ENCODE measurements at places on chromosomes 7 and 10.

GRCh38 chr10:63603709-63604445 is 82.7 kb downstream of the REEP3 start:
- DNase-seq = no peak

GRCh38 chr10:30036341-30036740 is 23.0 kb downstream of the JCAD start:
- no peak for DNase-seq

DNA sequence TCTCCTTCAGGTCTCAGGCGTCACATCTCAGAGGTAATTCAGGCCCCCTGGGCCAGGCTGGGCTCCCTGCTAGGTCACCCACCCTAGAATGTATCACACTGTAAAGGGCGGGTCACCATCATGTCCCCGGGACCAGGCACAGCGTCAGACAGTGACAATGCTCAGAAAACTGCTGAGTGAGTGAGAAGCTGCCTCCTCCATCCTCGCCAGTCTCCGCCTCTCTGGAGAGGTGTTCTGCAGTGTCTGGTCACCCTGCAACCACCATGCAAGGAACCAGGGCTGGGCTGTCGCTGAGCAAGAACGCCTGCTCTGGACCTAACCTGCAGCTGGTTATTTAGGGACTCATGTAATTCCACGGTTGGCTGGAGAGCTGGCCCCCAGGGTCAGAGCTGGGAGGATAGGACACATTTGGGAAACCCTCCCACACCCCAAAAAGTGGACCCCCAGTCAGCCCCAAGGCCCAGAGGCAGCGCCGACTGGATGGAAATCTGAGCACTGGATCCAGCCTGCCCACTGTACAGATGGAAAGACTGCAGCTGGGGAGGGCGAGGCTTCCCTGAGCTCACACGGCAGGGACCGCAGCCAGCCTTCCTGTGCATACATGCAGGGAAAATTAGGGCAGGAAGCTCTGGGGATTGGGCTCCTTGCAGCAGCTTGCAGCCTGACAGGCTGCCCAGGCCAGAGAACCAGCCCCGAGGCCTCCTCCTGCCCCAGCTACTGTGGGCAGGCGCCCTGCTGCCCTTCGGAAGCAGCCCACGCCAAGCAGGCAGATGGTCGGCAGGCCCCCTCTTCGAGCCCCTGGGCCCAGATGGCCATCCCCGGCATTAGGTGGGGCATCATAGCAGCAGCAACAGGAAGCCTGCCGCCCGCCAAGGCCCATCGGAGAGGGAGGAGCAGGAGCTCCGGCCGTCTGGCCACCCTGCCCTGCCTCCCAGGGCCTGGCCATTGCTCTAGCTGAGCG is 105.4 kb upstream of the ZMIZ1 start:
- no peak for DNase-seq

- DNase-seq = no peak
Measured at GRCh38 chr7:130013241-130013640, 37.9 kb downstream of the ZC3HC1 start.

DNA sequence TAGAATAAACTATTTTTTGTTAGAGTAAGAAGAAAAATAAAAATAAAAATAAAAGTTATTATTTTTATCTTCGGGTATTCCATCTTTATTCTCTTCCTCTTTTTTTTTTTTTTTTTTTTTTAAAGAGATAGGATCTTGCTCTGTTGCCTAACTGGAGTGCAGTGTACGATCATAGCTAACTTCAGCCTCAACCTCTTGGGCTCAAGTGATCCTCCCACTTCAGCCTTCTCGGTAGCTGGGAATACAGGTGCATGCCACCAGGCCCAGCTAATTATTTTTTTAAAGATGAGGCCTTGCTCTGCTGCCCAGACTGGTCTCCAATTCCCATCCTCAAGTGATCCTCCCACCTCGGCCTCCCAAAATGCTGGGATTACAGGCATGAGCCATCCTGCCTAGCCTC is 15.4 kb downstream of the STAM start:
- DNase-seq = no peak

- no peak for DNase-seq
Measured at GRCh38 chr10:101770331-101771215, 5.3 kb downstream of the FGF8 start.

GRCh38 chr7:100655908-100656674 is at the start of gene ACTL6B:
ACTL6B (minus strand) TSS chr7:100656448; CDS start chr7:100656354, 94 bp downstream.
- DNase-seq = peak; percentile 20

DNA sequence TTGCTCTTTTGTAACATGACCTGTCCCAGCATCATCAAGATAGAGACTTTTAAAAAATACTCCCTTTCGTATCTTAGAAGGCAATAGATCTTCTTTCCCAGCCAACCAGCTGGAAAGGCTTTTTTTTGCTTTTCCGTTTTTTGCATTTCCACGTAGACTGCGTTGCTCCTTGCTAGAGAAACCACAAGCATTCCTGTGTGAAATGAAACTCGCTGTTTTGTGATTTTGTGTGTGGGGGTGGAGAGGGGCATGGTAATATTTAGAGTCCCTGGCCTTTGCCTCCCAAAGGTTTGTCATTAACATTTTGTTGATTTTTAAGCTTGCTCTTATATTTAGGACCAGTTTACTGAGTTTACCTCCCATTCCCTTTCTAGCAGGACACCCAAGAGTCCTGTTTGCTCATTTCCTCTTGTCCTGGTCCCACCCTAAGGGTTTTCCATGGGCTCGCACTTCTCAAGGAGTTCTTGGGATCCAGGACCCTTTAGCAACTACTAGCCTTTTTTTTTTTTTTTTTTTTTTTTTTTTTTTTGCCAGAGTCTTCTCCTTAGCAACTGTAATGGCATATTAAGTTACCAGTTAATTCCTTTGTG is 243.6 kb downstream of the BICC1 start:
- no peak for DNase-seq

DNA sequence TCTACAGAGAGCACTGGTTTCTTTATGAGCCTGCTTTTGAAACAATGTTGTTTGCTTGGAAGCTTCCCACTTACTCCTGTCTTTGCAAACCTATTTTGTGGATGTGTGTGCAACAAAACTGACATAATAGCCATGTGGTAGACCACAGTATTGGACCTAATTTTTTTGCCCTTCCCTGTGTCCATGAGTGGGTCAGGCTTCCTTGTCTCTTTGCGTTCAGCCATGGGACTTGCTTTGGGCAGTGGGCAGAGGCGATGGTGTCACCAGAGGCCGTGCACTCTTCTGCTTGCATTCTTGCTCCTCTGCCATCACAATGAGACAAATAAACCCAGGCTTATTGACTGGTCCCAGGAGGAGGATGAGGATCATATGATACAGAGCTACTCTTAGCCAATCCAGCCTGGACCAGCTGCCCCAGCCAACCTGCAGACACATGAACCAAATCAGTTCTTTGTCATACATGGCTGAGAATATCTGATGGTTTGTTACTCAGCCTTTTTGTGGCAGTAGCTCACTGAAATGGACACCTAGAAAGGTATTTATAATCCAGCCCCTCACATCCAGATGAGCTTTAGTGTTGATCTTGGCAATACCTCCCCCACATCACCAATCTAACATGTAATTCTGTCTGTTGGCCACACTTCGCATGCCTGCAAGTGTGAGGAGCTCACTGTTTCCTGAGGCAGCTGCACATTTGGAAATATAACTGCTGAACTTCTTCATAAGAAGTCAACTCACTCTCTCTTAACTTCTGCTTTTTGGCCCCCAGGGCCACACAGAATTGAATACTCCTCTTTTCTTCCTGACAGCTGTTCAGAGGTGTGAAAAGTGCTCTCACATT is 427.8 kb upstream of the ZMIZ1 start:
- no peak for DNase-seq

GRCh38 chr10:35456153-35456720 is 119.9 kb downstream of the CCNY start:
- DNase-seq = no peak

- DNase-seq = no peak
Measured at GRCh38 chr10:124568848-124569622, 107.4 kb downstream of the LHPP start.

GRCh38 chr7:129831424-129832058 is 121.2 kb downstream of the UBE2H start:
- no peak for DNase-seq

DNA sequence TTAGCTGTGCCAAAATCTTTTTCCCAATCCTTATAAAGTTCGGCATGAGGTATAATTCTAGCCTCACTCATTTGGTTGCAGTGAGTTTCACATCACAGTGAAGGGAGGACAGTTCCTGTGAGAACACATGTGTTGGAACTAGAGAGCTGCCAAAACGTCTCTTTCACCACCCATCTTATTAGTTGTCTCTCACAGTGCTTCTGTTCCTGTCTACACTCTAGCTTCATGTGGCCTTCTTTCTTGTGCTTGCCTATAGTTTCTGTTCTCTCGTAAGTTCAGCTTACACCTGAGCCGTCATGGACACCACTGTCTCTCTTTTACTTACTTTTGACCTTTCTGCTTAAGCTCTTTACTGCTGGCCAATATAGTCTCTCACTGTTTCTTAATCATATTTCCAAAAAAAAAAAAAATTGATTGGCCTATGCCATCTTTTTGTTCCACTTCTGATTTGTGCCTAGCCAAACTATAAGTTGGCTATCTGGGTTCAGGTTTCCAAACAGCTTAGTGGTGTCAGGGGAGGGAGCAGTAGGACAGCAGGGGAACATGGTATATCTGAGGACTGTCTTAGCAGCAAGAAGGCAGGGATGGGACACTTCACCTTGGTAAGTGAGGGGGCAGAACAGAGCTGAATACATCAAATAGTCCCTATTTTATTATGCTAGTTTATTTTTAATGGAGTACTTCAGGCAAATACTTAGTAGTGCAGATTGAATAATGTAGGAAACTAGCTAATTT is 38.0 kb downstream of the ZNRF2 start:
- DNase-seq = no peak

GRCh38 chr7:29194594-29195427 is at the start of gene CHN2:
CHN2 (plus strand) TSS chr7:29194775.
- DNase-seq = peak; percentile 33

GRCh38 chr7:117385363-117386109 is 41.8 kb downstream of the ASZ1 start:
- DNase-seq = no peak

GRCh38 chr7:22115689-22116088 is 170.0 kb upstream of the CDCA7L start:
- DNase-seq = no peak

GRCh38 chr10:61779950-61780659 is 117.4 kb downstream of the CABCOCO1 start:
- DNase-seq = no peak

GRCh38 chr7:113120647-113121046 is 2.3 kb upstream of the SMIM30 start:
- no peak for DNase-seq

DNA sequence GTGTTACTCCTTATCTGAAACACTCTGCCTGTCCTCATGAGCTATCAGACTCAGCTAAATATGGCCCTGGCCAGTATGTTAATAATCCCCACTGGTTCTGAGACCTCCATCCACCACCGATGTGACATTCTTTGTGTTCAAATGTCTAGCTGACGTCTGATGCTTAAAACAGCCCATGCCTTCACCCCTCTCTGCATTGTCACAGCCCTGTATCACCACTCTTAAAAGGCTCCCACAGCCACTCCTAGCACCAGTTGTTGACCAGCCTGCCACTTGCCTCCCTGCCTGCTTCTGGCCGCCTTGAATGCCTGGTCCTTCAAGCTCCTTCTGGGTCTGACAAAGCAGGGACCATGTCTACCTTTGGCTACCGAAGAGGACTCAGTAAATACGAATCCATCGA is at the start of gene LMOD2:
TSS of gene LMOD2 (plus strand) at position 253 of the 400 bp plus-strand sequence. CDS start at position 351, 98 bp downstream.
- DNase-seq = no peak

DNA sequence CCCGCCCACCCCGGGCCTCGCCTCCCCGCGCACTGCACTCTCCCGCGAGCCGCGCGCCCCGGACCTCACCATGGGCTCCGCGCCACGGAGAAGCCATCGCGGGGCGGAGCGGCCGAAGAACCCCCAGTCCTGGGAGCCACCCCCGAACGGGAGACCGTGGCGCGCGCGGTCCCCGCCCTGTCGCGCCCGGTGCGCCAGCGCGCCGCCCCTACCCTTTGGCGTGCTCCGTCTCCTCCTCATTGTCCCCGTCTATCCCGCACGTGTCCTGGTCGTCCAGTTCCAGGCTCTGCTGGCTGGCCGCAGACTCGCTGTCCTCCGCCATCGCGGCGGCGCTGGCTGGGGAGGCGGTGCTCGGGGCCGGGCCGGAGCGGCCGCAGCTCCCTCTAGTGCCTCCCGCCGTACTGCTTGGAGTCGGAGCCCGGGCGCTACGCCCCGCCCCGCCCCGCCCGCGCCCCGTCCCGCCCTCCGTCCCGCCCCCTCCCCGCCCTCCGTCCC is at the start of gene NMT2:
TSS of gene NMT2 (minus strand) at position 403 of the 495 bp plus-strand sequence. CDS start at position 322, 81 bp downstream.
- DNase-seq = no peak

DNA sequence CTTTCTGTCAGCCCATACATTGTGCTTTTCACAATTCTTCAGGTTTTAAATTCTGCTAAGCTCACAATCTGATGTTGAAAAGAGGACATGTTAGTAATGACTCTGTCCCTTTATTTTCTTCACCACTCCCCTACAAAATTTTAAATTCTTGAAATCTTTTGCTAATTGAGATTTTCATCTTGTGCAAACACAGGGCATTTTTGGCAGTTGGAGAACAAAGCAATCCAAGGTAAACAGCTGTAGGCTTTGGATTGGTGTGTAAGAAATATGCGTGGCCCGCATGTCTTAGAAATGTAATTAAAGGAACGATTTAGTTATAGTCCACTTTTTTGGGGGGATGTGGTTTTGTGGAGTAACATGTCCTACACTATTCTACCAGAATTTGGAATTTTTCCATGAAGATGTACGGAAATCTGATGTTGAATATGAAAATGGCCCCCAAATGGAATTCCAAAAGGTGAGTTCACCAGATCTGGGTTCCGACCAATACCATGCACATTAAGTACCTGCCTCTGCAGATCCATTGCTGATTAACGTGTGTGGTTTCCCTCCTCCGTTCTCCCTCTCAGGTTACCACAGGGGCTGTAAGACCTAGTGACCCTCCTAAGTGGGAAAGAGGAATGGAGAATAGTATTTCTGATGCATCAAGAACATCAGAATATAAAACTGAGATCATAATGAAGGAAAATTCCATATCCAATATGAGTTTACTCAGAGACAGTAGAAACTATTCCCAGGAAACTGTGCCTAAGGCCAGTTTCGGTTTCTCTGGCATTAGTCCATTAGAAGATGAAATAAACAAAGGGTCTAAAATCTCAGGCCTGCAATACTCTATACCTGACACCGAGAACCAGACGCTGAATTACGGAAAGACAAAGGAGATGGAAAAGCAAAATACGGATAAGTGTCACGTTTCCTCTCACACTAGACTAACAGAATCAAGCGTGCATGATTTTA is 181.1 kb downstream of the ARHGAP21 start:
- no peak for DNase-seq

DNA sequence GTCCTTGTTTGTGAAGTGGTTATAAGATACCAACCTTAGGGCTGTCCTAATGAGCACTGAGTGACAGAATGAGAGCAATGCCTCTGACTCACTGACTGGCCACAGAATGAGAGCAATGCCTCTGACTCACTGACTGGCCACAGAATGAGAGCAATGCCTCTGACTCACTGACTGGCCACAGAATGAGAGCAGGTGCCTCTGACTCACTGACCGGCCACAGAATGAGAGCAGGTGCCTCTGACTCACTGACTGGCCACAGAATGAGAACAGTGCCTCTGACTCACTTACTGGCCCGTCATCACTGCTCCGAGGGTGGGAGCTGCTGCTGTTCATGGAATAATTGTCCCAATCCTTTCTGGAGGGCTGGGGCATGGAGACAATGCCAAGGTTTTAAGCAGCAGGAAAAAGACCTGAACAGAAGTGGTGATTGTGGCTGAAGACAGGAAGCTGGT is 265.2 kb upstream of the PPP2R2D start:
- no peak for DNase-seq

Data from stimulated activated CD8-positive, alpha-beta memory T cell treated with anti-CD3 and anti-CD28 coated beads, Interleukin-12 subunit alpha, Interleukin-12 subunit beta, amount 100 ng/mL, for 1 hour (primary cell).